ENCODE measurements at places on chromosomes 6 and 20. TPM values are rescaled to one million over a fixed set of nuclear protein-coding genes. Genes with fewer than 3 reads are reported as not detected.

Gene KCNG1
- total RNA-seq: not detected

Gene PKHD1
- total RNA-seq: not detected

Gene NKX2-4
- total RNA-seq: not detected

Gene MYLK4
- total RNA-seq: not detected

Gene FOXP4
- 17.4 TPM for total RNA-seq

Gene ASIP
- total RNA-seq: not detected

Gene MYB
- 54.9 TPM for total RNA-seq

Gene TNNC2
- not detected for total RNA-seq

Gene SOX18
- 1.4 TPM for total RNA-seq

Gene TREM2
- total RNA-seq: not detected

Gene TMEM217
- 2.0 TPM for total RNA-seq

Gene BTN1A1
- 0.16 TPM for total RNA-seq
